ENCODE measurements at places on chromosomes 6 and 20.

DNA sequence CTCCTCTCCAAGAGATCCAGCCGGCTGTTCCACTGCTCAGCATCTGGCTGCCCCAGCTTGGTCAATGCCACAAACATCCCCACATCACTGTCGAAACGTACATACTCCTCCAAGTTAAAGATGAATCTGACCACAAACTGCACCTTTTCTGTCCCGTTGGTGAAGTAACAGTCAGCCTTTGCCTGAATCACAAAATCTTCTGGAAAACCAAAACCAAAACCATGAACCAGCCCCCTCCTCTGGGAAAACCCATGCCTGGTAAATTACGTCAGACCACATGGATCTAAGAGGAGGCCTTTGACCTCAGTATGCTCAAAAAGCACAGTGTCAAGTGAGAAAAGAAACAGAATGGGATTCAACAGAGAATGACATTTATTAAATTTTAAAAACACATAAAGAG lies 1.7 kb downstream of the HLA-DOB start:
- DNase-seq, result no peak

GRCh38 chr20:59807909-59808728 lies 125.3 kb downstream of the SYCP2 start:
- DNase-seq, result no peak

- DNase-seq, result no peak
Measured at GRCh38 chr20:62048346-62048761, 17.3 kb downstream of the TAF4 start.

DNA sequence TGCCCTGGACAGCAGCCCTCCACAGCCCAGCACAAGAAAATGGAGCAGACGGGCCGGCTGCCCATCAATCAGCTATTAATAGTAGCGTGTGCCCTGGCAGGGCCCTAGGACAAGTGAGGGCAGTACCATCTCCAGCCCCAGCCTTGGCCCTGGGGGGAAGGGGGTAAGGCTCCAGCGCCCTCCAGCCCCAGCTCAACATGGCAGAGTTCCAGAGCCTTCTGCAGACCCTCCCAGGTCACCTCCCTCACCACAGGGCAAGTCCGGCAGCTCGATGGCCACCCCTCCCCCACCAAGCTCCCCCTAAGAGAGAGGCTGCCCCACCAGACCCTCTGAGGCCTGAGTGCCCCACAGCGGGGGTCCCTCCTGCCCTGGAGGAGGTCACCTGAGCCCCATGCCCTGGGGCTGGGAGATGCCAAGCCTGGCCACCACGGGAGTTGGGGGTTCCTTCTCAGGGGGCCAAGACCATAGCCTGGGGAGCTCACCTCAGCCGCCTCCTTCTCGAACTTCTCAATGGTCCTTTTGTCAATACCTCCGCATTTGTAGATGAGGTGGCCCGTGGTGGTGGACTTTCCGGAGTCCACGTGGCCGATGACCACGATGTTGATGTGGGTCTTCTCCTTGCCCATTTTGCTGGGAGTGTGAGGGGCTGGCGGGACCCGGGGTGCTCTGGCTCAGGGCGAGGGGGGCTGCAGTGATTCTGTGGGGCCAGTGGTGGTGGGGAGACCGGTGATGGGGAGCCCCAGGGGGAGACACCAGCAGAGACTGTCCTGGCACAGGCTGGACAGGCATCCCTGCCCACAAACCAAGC lies 1.5 kb downstream of the EEF1A2 start:
- no peak for DNase-seq

- DNase-seq, result no peak
Measured at GRCh38 chr20:41177636-41178035, 40.3 kb downstream of the PLCG1 start.
